Activated naive CD4-positive, alpha-beta T cell treated with anti-CD3 and anti-CD28 coated beads, Interleukin-2, amount 10 ng/mL, durations not matched to agents 7 days and 5 days (primary cell): ENCODE measurements at places on chromosomes 12 and 14.
A peak's percentile ranks its signal among the peaks of the same experiment; 100 is the strongest.

DNA sequence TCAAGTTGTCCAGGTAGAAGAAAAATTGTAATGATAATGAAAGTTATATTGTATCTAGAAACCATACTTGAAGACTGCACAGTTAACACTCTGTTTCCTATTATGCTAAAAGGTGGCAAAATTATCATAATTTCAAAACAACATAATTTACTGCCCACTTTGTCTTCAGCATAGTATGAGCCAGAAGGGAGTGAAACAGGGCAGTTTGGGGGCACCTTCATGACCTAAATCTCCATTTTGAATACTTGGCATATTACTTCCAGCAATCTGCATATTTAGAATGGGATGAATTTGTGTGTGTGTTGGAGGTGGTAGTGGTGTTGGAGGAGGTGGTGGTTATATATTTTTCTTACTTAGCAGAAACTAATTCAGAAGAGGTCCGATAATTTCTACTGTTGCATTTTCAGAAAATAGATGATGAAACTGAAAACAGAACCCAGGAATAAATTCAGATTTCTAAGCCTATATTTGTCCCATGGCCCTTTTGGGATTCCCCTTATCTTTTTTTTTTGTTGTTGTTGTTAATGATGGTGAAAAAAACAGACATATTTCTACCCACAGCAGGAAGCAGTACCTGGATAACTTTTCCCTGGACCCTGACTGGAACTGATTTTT is 26.6 kb upstream of the FRMD6 start:
- H3K27me3 ChIP-seq: no peaks in the 10 kb centered on the region
- DNase-seq: no peak
- H3K36me3 ChIP-seq: no peaks in the 10 kb centered on the region
- no peak overlapping the region for H3K27ac ChIP-seq
- H3K4me3 ChIP-seq: no peak overlapping the region

DNA sequence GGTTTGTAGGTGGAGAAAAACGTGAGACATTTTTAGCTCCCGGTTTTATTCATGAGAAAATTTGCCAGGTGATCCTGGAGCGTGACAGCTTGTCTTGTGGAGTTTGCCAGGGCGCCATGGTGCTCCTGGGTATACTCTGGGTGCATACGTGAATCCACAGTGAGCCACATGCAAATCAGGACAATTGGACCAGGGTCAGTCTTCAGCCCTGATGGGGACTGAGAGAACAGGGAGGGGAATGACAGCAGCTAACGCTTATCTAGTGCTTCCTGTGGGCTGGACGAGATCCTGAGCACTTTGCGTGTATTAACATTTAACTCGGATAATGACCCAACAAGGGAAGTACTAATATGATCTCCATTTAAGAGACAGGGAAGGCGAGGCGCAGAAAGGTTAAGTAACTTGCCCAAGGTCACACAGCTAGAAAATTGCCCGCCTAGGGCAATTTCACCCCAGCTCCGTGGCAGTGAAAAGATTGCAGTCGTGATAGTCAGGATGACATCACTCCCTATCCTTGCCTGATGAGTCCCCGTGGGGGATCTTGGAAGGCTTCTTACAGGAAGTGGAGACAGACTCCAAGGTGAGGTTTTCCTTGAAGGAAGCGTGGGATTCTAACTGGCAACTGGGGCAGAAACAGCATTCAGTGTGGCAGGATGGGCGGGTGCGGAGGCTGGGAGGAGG is 118.4 kb upstream of the NCOR2 start:
- peaks cover 2% of the 10 kb centered on the region for H3K36me3 ChIP-seq
- peaks cover 52% of the 10 kb centered on the region for H3K4me1 ChIP-seq
- no peak overlapping the region for H3K27ac ChIP-seq
- H3K27me3 ChIP-seq: peaks cover 43% of the 10 kb centered on the region
- H3K4me3 ChIP-seq: no peak overlapping the region

DNA sequence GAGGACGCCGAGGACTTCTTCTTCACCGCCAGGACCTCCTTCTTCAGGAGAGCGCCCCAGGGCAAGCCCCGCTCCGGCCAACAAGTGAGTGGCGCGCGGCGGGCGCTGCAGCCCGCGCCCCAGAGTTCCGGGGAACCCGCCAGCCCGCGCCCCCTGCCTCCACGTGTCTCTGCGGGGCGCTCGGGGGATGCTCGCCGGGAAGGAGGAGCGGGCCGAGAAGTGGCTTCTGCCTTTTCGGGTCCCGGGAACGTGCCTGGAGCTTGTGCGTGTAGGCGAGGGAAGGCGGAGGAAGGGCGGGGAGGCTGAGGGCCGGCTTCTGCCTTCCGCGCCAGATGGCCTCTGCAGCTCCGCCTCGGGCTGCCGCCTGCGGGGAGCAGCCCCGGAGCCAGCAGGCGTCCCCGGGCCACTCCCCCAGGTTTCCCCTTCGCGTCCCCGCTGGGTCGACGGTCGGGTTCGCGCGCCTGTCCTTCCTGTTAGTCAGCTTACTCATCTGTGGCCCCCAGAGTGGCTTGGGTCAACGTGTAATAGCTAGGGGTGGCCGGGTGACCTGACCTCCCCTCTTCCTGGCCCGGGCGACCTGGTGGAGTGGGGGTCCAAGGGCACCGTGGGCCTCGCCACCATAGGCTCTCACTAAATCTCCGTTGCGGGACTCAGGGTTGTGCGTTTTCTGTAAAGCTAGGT is 505 bp downstream of the RASSF3 start:
- peak overlapping the region; percentile 98 for H3K4me3 ChIP-seq
- DNase-seq: peak; percentile 82
- peak overlapping the region; percentile 95 for H3K27ac ChIP-seq
- H3K4me1 ChIP-seq: peaks cover 46% of the 10 kb centered on the region

GRCh38 chr12:26204612-26205289 is 9.4 kb downstream of the SSPN start:
- no peak overlapping the region for H3K4me3 ChIP-seq
- no peaks in the 10 kb centered on the region for H3K36me3 ChIP-seq
- peaks cover 8% of the 10 kb centered on the region for H3K27me3 ChIP-seq
- no peak for DNase-seq
- no peak overlapping the region for H3K27ac ChIP-seq

- no peaks in the 10 kb centered on the region for H3K36me3 ChIP-seq
- H3K27me3 ChIP-seq: peaks cover 59% of the 10 kb centered on the region
- H3K4me3 ChIP-seq: no peak overlapping the region
- DNase-seq: no peak
- peaks cover 27% of the 10 kb centered on the region for H3K4me1 ChIP-seq
- no peak overlapping the region for H3K27ac ChIP-seq
Measured at GRCh38 chr12:116535241-116535640, 23.9 kb upstream of the MAP1LC3B2 start.

- no peaks in the 10 kb centered on the region for H3K36me3 ChIP-seq
- H3K4me1 ChIP-seq: no peaks in the 10 kb centered on the region
- no peak overlapping the region for H3K4me3 ChIP-seq
- H3K27me3 ChIP-seq: peaks cover 26% of the 10 kb centered on the region
- no peak for DNase-seq
- H3K27ac ChIP-seq: no peak overlapping the region
Measured at GRCh38 chr12:104243551-104243950, 28.0 kb downstream of the TXNRD1 start.

DNA sequence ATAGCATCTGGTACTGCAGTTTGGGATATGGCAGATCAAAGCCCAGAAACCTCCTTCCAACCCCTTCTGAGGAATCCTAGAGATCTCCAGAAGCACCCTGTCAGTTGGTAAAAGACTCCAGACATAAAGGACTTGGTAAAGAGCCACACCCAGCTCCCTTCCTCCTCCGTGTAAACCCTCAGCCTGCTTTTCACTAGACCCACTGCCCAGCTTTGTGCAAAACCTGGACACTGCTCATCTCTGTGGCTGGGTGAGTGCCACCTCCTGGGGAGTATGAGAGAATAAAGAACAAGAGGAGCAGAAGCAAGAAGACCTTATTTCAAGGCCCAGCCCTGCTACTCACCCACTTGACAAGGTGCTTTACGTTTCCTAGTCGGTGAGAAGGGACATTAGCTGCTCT is 33.0 kb downstream of the ANO2 start:
- peaks cover 20% of the 10 kb centered on the region for H3K27me3 ChIP-seq
- no peaks in the 10 kb centered on the region for H3K4me1 ChIP-seq
- DNase-seq: no peak
- H3K4me3 ChIP-seq: no peak overlapping the region

DNA sequence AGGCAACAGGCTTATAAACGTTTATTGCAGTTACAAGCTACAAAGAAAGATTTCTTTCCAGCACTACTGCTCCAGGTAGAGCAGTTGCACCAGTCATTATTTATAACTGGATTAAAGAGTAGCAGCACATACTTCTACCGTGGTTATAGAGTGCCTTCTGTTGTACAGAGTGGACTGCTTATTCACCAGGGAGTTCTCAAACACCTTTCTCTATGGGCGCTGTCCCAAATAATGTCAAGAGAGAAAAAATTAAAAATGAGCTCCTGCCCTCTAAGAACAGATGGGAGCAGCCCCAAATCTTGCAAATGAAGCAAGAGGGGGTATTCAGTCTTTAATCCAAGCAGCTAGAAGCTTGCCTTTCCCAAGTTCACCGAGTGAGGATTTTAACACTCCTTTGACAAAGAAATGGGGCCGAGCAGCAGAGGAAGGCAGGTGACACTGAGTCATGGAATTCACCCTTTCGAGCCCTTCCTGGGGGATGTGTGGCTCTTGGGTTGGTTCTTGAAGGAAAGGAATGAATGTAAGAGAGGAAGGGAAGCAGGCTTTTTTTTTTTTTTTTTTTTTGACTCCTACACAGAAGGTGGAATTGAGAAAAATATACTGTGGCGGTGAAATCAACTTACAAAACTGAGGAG is 181.2 kb downstream of the PRKCH start:
- DNase-seq: no peak
- peaks cover 74% of the 10 kb centered on the region for H3K36me3 ChIP-seq
- no peaks in the 10 kb centered on the region for H3K27me3 ChIP-seq
- H3K27ac ChIP-seq: peak overlapping the region; percentile 98

DNA sequence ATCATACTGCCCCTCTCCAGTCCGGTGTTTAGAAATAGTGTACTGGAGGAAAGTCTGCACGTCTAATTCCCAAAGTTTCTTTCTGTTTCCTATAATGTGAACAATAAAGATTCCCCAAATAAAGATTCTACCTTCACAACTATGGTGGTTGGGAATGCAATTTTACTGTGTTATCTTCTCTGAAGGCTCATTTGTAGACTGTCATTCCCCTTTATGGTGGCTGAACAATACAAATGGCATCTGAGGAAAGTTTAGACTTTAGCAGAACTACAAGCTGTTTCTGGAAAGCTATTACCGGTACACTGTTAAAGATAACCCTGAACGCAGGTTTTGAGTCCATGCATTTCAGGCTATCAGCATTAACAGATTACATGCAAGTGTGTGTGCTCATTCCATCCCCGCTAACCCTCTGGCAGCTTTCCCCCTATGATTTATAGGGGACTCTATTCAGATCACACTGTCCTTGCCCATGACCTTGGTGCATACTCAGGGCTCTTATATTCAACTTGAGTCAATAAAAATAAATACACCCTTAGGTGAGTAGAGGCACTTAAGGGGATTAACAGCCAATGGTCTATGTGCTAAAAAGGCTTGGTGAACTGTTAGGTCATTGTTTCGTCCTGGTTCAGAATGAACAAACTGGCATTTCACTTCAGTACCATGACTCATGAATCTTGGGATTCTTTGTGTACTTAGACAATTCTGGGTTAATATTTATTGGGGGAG is 60.7 kb upstream of the PYGL start:
- H3K27me3 ChIP-seq: no peaks in the 10 kb centered on the region
- H3K36me3 ChIP-seq: no peaks in the 10 kb centered on the region
- H3K27ac ChIP-seq: no peak overlapping the region
- no peaks in the 10 kb centered on the region for H3K4me1 ChIP-seq
- no peak overlapping the region for H3K4me3 ChIP-seq
- no peak for DNase-seq

DNA sequence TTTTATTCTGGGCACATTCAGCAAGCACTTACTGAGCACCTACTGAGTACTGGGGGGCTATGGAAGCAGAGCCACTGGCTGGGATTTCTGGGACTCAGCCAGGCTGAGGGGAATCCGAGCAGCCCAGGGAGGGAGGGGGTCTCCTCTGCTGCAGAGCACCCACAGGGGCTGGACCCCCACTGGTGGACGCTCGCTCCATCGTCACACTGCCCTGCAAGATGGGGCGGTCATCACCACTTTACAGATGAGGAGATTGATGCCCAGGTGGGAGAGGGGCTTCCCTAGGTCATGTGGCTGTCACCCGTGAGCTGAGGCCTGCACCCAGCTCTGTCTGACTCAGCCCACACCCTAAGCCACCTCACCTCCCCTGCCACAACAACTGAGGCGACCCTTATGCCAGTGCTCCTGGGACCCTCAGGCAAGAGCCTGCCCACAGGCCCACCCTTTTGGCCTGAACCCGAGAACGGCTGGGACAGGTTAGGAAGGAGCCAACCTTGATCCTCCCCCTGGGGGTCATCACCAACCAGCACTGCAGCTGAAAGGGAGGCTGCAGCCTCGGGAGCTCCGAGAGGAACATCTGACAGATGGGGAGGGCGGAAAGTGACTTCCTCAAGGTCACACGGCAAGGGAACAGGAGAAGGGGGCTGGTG is 74.4 kb downstream of the SERPINA3 start:
- no peaks in the 10 kb centered on the region for H3K36me3 ChIP-seq
- DNase-seq: no peak
- no peak overlapping the region for H3K27ac ChIP-seq
- no peaks in the 10 kb centered on the region for H3K4me1 ChIP-seq
- H3K27me3 ChIP-seq: peaks cover 24% of the 10 kb centered on the region
- no peak overlapping the region for H3K4me3 ChIP-seq

DNA sequence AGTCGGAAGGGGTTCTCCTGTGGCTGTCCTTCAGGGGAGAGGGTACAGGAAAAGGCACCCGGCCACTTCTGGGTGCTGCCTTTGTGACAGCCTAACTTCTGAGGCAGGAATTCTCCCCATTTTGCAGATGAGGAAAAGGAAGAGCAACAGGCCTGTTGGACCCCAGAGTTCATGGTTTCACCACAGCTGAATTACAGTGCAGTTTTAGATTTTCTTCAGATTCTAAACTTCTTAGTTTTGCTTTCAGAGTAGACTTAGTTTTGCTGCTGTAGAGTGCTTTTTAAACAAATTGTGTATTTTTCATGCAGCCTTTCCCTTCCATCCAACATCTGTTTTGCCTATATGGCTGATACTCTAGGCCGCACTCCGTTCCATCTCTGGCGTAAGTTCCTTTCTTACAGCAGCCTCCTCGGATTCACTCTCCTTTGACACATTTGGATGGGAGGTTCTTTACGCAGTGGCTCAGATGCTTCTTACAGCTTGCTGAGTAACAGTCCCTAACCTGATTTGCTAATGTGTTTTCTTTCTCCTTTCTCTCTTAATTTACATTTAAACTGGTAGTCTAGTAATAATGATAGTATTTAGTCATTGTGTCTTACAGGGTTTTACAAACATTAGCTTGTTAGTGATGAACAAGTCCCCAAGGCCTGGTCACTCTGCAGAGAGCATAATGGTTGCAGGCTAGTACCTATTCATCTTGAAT is 7.8 kb downstream of the TRAF3 start:
- H3K4me1 ChIP-seq: peaks cover 61% of the 10 kb centered on the region
- H3K27me3 ChIP-seq: no peaks in the 10 kb centered on the region
- peaks cover 13% of the 10 kb centered on the region for H3K36me3 ChIP-seq
- no peak for DNase-seq
- no peak overlapping the region for H3K4me3 ChIP-seq

DNA sequence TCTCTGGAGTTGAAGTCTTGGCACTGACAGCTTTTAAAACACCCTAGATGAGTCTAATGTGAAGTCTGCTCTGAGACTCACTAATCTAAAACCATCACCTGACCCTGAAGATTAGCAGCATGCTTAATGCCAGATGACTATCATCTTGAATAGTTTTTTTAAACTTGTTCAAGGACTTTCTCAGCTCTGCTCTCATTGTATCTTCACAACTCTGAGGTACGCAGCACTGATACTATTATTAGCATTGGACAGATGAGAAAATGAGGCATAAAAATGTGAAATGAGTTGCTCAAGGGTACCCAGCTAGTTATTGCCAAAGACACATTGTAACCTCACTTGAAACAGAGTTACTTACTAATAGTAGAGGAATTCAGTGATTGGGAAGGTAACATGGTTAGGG is 4.8 kb downstream of the SLC38A1 start:
- H3K27me3 ChIP-seq: peaks cover 6% of the 10 kb centered on the region
- H3K4me1 ChIP-seq: peaks cover 19% of the 10 kb centered on the region
- peak overlapping the region; percentile 16 for H3K27ac ChIP-seq
- H3K36me3 ChIP-seq: peaks cover 23% of the 10 kb centered on the region
- H3K4me3 ChIP-seq: peak overlapping the region; percentile 29
